ENCODE measurements at places on chromosomes 3 and 15. TPM values are rescaled to one million over a fixed set of nuclear protein-coding genes. Genes with fewer than 3 reads are reported as not detected.

The NEK4 gene
- polyA plus RNA-seq, result 8.5 TPM

The MESP1 gene
- 0.33 TPM for polyA plus RNA-seq

The CTXN2 gene
- polyA plus RNA-seq, result not detected

The GOLGB1 gene
- 18.9 TPM for polyA plus RNA-seq

The TATDN2 gene
- 25.3 TPM for polyA plus RNA-seq

The KIF7 gene
- polyA plus RNA-seq, result 9.0 TPM

The SAMMSON gene
- polyA plus RNA-seq, result 0.38 TPM

The ZPLD1 gene
- 0.34 TPM for polyA plus RNA-seq

The PLCH1 gene
- polyA plus RNA-seq, result 0.12 TPM

The CDHR4 gene
- 0.16 TPM for polyA plus RNA-seq

The ARL6IP5 gene
- 197 TPM for polyA plus RNA-seq

The FES gene
- 25.6 TPM for polyA plus RNA-seq

The ERC2 gene
- 1.3 TPM for polyA plus RNA-seq

The HYKK gene
- polyA plus RNA-seq, result 6.7 TPM

The SLC28A1 gene
- polyA plus RNA-seq, result 0.02 TPM

The SEMA3F gene
- 8.3 TPM for polyA plus RNA-seq

The SEMA3G gene
- polyA plus RNA-seq, result 11.9 TPM

The TJP1 gene
- 25.3 TPM for polyA plus RNA-seq

The GOLGA8T gene
- polyA plus RNA-seq, result not detected

The HRG gene
- not detected for polyA plus RNA-seq

The ELL3 gene
- polyA plus RNA-seq, result 4.7 TPM

The ALS2CL gene
- 4.9 TPM for polyA plus RNA-seq

The INKA1 gene
- polyA plus RNA-seq, result 5.5 TPM

The THBS1 gene
- 118 TPM for polyA plus RNA-seq

The RHOV gene
- polyA plus RNA-seq, result 0.07 TPM

The C3orf18 gene
- polyA plus RNA-seq, result 13.0 TPM

The KIF15 gene
- 0.31 TPM for polyA plus RNA-seq

The SCG5 gene
- polyA plus RNA-seq, result 34.1 TPM

The AGTR1 gene
- 21.7 TPM for polyA plus RNA-seq

The GABRR3 gene
- polyA plus RNA-seq, result not detected

The WNT5A gene
- 12.9 TPM for polyA plus RNA-seq

The INO80 gene
- polyA plus RNA-seq, result 15.2 TPM

The CX3CR1 gene
- 8.4 TPM for polyA plus RNA-seq

The MB21D2 gene
- 5.2 TPM for polyA plus RNA-seq

The PLA2G4E gene
- polyA plus RNA-seq, result not detected

The GOLGA6L7 gene
- polyA plus RNA-seq, result not detected

The OCA2 gene
- polyA plus RNA-seq, result 3.5 TPM

The SPINK8 gene
- not detected for polyA plus RNA-seq

The TRH gene
- polyA plus RNA-seq, result 0.54 TPM

The LRRIQ4 gene
- polyA plus RNA-seq, result 0.05 TPM

The HGD gene
- polyA plus RNA-seq, result 0.04 TPM

The MFN1 gene
- polyA plus RNA-seq, result 20.2 TPM

The HHLA2 gene
- polyA plus RNA-seq, result 0.12 TPM

The CTSH gene
- 169 TPM for polyA plus RNA-seq

The MOBP gene
- 1.0 TPM for polyA plus RNA-seq

The THRB gene
- polyA plus RNA-seq, result 6.5 TPM
